ENCODE measurements at places on chromosomes 7 and 10.

DNA sequence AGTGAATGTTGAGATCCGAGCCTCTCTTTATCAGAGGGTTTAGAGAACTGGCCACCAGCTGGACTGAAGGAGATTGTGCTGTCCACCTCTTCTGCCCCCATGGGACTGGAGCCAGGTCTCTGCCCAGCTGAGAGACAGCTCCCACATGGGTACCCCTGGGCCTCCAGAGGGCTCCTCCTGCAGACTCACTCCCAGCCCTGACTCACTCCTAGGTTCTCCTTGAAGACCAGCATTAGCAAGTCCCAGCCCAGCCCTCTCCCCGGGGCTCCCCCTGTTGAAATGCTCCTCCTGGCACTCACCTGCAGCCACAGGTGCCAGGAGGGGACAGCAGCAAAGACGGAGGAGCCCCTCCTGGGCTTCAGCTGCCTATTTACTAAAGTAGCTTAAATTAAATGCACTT is 126.9 kb downstream of the CXCL12 start:
- no peak for DNase-seq

DNA sequence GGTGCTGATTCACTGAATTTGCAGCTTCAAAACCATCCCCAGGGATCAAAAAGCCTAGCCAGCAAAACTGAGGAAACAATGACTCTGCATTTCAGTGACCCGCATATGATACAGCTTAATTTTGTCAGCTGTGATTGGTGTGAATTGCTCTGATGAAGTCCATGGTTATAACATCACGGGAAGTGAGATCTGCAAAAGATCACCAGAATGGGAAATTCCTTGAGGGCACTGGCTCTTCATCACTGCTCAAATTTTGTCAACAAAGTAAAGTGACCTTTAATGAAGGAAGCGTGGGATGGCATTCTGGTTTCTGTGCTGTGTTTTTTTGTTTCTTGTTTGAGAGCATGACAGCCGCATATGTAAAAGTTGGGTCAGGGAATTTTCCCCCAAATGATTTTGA is 745.9 kb downstream of the GATA3 start:
- DNase-seq, result no peak

- DNase-seq, result no peak
Measured at GRCh38 chr10:64261676-64262075, 740.5 kb downstream of the REEP3 start.

DNA sequence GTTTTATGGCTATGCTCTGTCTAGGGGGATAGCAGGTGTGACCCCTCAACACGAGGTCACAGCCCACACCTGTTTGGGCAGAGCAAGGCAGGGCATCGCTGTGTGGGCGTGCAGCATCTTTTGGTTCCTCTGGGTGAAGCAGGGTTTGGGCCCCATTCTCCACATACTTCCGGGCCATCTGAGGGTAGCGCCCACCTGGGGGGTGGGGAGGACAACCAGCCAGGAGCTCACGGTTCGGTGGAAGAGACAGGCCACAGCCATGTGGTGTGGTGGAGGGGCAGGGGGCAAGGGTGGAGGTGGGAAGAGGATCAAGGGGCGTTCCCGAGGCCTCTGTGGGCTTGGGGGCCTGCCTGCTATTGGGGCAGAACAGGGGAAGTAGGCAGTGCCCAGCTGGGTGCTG is 2.4 kb downstream of the SH2B2 start:
- no peak for DNase-seq

- DNase-seq, result no peak
Measured at GRCh38 chr10:107264742-107265141, 100.2 kb upstream of the SORCS1 start.

- peak; percentile 6 for DNase-seq
Measured at GRCh38 chr10:93813507-93814465, 56.0 kb downstream of the LGI1 start.

- no peak for DNase-seq
Measured at GRCh38 chr10:124653811-124654651, 90.1 kb downstream of the FAM53B start.

GRCh38 chr7:36887969-36888368 is 163.7 kb upstream of the AOAH start:
- DNase-seq, result no peak

GRCh38 chr10:5666008-5666840 is at the start of gene ASB13:
ASB13 (minus strand) TSS chr10:5666595; CDS start chr10:5666551, 44 bp downstream.
- DNase-seq, result peak; percentile 6

DNA sequence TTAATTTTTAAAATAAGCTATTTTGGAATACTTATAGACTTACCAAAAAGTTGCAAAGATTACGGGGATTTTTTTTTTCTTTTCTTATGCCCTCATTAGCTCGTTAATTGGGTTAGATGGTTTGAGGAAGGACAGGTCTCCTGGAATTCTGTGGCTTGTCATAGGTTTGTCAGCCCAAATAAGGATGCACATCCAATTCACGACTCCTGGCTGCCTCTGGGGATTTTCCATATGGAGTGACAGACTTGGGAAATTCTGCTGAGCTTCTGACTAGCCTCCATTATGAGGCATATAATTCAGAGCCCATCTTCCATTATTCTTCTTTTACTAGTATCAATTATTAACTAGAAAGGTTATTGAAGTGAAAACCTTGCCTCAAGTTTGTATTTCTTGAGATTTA is 102.1 kb downstream of the AUTS2 start:
- no peak for DNase-seq

DNA sequence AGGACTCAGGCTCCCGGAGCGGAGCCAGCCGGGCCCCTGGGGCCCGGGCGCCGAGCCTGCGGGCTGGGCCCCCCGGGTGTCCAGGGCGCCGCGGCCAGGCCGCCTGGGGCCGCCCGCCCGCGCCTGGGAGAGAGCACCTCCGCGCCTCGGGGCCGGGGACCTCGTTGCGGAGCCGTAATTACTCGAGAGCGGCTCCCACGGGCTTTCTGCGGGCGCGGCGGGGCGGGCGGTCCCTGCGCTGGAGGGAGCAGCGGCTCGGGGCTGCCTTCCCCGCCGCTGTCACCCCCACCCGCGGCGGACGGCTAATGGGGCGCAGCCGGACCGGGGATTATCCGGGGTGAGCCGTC is 1.5 kb downstream of the GNB2 start:
- no peak for DNase-seq

- DNase-seq, result no peak
Measured at GRCh38 chr10:4887501-4887900, 61.5 kb downstream of the AKR1E2 start.

- no peak for DNase-seq
Measured at GRCh38 chr7:19404912-19405329, 259.7 kb upstream of the FERD3L start.

- no peak for DNase-seq
Measured at GRCh38 chr7:23470330-23471105, at the start of gene IGF2BP3. IGF2BP3 (minus strand) TSS chr7:23470491; CDS start chr7:23470110, 381 bp downstream.

DNA sequence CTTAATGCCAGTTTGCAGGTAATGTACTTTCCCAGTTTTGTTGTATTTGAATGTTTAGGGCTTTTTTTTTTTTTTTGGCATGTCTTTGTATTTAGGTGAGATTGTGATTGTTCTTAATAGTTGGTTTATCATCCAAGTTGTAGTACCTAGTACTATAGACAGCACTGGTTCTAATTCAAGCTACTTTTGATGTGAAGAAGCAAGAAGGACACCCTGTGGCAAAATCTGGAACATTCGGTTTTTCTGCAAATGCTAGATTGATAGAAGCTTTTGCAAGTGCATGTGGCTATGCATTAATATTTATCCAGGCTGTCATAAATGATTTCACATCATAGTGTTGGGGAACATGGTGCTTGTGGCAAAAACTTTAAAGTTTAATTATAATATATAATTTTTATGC is 248.9 kb downstream of the FOXP2 start:
- no peak for DNase-seq

GRCh38 chr7:109076396-109076972 is 506.8 kb downstream of the DNAJB9 start:
- DNase-seq, result no peak

- DNase-seq, result peak; percentile 9
Measured at GRCh38 chr7:126700807-126701604, 551.7 kb downstream of the GRM8 start.

GRCh38 chr10:113058523-113059370 is 108.7 kb downstream of the TCF7L2 start:
- DNase-seq, result no peak

Data from T follicular helper cell (primary cell).